HCT116 (cell line): ENCODE measurements at places on chromosomes 5 and 9. TPM values are rescaled to one million over a fixed set of nuclear protein-coding genes. Genes with fewer than 3 reads are reported as not detected.

KIF4B gene
- 0.12 TPM for total RNA-seq

CDC20B gene
- total RNA-seq, result not detected

HTR1A gene
- not detected for total RNA-seq

SAXO1 gene
- total RNA-seq, result not detected

BHMT gene
- total RNA-seq, result 0.44 TPM

DNA sequence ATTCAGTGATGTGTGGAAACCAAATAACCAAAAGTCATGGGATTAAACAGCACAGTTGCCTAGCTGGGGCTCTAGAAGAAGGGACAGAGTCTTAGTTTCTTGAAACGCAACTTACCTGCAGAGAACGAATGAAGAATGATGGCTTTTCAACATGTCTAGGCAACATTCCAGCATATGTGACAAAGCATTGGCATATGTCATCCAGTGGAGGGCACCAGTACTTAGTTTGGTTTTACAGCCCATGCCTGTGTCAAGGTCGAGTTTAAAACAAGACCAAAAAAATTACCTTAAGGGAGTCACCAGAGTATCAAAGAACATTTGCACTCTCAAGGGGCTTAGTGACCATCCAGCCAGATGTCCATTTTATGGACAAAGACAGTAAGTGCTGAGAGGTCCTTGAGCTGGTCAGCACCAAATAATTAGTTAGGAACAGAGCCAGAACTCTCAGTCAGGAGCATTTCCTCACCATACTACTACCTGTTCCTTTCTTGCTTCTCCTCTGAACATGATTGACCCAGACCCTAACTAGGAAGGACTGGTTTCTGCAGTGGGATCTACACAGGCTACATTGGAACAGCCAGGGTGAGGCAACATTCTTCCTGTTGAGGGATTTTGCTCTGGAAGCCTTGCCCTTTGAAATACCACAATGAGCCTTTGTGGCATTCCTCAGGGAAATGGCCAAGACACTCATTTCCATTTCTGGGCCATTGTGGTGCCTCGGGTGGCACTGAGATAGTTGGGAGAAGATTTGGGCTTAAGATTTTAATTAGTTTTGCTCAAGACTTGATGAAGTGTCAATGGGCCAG is 75.4 kb upstream of the ANKH start:
- peak; percentile 37 for DNase-seq

- no peak for DNase-seq
These were observed 30.2 kb downstream of the ENTREP1 start for GRCh38 chr9:69355232-69355631.

DNA sequence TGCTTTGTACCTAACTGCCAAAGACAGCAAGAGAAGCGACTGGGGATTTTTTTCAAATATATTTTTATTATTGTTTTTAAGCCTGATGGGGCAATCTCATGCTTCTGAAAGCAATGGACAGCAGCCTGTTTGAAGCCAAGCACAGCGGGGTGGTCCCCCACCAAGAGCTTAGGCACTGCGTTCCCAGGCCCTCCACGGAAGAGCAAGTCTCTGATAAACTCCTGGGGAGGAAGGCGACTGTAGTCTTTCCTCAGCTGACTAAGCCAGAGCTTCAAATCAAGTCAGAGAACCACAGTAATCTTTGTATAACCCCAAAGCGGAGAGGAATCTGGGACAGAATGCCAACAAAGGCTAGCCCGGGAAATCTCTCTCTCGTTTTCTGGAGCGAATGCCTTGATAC is 54.4 kb downstream of the ARSB start:
- DNase-seq, result no peak

DNA sequence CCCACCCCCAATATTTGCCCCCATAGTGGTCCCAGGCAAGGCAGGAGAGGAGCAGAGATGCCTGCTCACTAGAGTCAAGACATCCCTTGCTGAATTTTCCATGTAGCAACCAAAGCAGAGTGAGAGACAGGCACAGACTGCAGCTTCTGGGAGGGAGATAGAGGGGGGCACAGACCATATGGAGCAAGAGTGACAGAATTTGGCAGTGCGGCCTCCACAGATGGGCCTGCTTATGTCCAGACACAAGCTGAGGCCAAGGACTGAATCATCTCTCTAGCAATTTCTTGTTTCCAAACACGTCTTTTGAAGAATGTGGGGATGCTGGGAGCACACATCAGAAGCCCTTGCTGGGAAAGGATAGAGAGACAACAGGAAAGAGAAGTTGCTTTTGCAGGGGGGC is 53.0 kb upstream of the ALDH1B1 start:
- DNase-seq, result no peak

- no peak for DNase-seq
These were observed 116.5 kb downstream of the PIK3R1 start for GRCh38 chr5:68332080-68332451.

DNA sequence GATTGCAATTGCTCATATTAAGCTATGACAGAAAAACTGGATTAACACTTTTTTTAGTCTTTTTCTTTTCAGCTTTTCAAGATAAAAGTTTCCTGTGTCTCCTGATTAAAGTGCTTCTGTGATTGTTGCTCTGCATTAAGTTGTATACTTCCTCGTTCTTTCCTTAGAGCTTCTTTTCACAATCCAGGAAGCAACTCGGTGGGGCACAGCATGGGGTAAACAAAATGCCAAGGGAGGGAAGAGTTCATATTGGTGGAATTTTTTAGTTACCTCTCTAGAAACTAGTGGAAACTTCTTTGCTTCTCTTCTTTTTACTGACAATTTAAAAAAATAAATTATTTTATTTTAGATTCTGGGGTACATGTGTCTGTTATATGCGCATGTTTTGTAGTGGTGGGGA is 37.8 kb upstream of the ARRDC3 start:
- no peak for DNase-seq

- DNase-seq, result no peak
These were observed 109.8 kb upstream of the IFNK start for GRCh38 chr9:27414220-27414761.

GRCh38 chr9:138050472-138051330 is 173.1 kb downstream of the CACNA1B start:
- DNase-seq, result no peak
